ENCODE measurements at places on chromosomes 4 and X.
A peak's percentile ranks its signal among the peaks of the same experiment; 100 is the strongest.

DNA sequence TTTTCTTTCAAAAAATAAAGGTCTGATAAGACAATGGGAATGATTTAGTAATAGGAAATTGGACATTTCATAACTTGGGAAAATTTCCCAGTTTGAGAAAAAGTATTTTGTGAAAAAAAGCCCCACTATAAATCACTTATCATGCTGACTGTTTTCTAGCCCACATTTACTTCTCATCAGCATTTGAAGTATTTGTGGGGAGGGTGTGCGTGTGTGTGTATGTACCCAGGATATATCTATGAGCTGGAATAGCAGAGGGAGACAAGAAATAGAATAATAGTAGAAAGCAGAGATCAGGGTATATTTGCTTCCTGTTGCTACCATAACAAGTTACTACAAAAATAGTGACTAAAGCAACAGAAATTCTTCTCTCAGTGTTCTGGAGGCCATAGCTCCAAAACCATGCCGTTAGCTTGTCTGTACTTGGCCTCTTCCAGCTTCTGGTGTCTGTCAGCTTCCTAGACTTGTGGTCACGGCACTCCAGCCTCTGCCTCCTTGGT is 139.8 kb downstream of the PTTG2 start:
- DNase-seq = no peak

GRCh38 chr4:179307297-179308136 is 1865.3 kb upstream of the AGA start:
- no peak for DNase-seq

GRCh38 chr4:169030562-169030982 is 20.5 kb upstream of the CBR4 start:
- no peak for DNase-seq

DNA sequence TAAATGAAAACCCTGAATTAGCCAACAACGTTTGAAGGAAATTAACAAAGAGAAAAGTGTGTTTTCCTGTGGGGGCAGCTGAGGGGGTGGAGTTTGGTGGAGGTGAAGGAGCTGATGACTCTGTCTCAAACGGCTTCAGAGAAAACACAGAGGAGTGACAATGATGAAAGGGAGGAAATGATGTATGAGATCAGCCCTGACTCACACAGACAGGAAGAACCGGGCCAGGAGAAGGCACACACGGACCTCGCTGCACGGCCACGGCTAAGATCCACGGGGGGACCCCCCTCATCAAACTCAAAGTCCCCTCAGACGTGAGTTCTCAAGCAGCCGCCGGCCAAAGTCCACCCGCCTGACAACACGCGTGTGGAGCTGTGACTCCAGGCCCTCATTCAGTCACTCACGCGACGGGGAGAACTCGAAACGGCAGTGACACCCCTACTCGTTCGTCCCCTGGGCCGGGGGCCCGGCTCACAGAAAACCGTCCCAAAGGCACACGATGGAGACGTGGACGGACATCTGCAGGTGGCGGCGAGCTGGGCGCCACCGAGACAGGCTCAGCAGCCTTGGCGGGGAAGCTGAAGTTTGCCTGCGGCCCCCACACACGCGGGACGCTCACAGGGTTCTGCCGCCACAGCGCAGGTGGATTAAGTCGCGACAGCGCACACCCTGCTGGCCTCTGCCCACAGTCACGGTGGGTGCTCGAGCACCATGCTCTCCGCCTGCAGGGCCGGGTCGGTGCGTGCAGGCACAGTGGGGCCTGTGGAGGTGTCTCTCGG is 28.8 kb downstream of the PPP2R3B start:
- no peak for DNase-seq

GRCh38 chr4:173288296-173288695 is 45.9 kb downstream of the HMGB2 start:
- DNase-seq = peak; percentile 46

All from left lung (tissue), 14 donors.